Heart right ventricle (tissue), 16 donors: ENCODE measurements at places on chromosomes 16 and 17.

DNA sequence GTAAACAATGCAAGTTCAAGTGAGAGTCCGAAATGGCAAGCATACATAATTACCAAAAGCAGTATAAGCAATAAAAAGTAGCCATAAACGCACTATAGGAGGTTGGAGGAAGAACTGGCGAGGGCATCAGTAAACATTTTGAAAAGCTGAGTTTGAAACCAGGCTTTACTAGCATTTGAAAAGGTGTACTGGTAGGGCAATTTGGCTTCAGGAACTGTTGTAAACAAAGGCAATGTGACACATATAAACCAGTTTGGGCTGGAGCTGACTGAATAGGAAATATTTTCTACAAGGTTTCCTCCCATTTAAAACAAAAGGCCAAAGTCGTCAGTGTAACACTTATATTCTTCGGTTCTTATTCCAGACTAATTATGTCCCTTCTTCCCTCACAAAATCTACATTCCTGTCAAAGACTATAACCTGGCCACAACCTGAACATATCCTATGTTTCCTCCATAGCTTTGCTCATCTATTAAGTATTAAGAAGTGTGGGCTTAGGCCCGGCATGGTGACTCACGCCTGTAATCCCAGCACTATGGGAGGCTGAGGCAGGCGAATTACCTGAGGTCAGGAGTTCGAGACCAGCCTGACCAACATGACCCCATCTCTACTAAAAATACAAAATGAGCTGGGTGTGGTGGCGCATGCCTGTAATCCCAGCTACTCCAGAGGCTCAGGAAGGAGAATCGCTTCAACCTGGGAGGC is 7.8 kb downstream of the CBX1 start:
- no peak overlapping the region for H3K4me3 ChIP-seq
- H3K27ac ChIP-seq = no peak overlapping the region
- DNase-seq = no peak
- H3K36me3 ChIP-seq = no peaks in the 10 kb centered on the region
- H3K27me3 ChIP-seq = no peaks in the 10 kb centered on the region

GRCh38 chr16:58261263-58261662 is 33.6 kb downstream of the PRSS54 start:
- no peak for DNase-seq
- no peaks in the 10 kb centered on the region for H3K36me3 ChIP-seq

DNA sequence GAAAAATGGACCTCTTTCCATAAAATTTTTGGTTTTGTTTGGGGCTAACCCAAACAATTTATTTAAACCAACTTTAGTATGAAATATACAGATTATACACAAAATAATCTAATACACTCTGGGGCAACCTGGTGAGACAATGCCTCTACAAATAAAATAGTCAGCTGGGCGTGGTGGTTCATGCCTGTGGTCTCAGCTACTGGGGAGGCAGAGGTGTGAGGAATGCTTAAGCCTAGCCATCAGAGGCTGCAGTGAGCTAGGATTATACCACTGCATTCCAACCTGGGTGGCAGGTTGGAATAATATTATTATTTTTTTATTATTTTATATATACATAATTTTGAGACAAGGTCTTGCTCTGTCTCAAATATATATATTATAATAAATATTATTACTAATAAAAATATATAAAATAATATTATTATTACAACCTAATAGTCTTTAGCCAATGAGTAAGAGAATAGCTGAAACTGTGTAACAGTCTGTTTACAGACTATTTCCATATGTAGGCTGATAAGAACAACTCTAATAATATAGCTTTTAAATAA is 50.5 kb downstream of the GLG1 start:
- H3K27ac ChIP-seq = no peak overlapping the region
- no peak for DNase-seq
- H3K4me3 ChIP-seq = no peak overlapping the region
- no peaks in the 10 kb centered on the region for H3K27me3 ChIP-seq
- H3K4me1 ChIP-seq = peaks cover 7% of the 10 kb centered on the region

- H3K4me3 ChIP-seq = no peak overlapping the region
- H3K4me1 ChIP-seq = no peaks in the 10 kb centered on the region
- H3K27ac ChIP-seq = no peak overlapping the region
- no peaks in the 10 kb centered on the region for H3K36me3 ChIP-seq
- H3K27me3 ChIP-seq = peaks cover 18% of the 10 kb centered on the region
- DNase-seq = no peak
Measured at GRCh38 chr16:27822996-27823395, 240.5 kb downstream of the GSG1L start.

- no peaks in the 10 kb centered on the region for H3K27me3 ChIP-seq
- H3K36me3 ChIP-seq = no peaks in the 10 kb centered on the region
- H3K4me3 ChIP-seq = no peak overlapping the region
- no peak overlapping the region for H3K27ac ChIP-seq
- no peaks in the 10 kb centered on the region for H3K4me1 ChIP-seq
Measured at GRCh38 chr16:63239065-63239570, 1202.9 kb upstream of the CDH8 start.

- no peaks in the 10 kb centered on the region for H3K27me3 ChIP-seq
- no peak for DNase-seq
- peaks cover 55% of the 10 kb centered on the region for H3K4me1 ChIP-seq
Measured at GRCh38 chr16:17367923-17368322, 102.8 kb downstream of the XYLT1 start.

DNA sequence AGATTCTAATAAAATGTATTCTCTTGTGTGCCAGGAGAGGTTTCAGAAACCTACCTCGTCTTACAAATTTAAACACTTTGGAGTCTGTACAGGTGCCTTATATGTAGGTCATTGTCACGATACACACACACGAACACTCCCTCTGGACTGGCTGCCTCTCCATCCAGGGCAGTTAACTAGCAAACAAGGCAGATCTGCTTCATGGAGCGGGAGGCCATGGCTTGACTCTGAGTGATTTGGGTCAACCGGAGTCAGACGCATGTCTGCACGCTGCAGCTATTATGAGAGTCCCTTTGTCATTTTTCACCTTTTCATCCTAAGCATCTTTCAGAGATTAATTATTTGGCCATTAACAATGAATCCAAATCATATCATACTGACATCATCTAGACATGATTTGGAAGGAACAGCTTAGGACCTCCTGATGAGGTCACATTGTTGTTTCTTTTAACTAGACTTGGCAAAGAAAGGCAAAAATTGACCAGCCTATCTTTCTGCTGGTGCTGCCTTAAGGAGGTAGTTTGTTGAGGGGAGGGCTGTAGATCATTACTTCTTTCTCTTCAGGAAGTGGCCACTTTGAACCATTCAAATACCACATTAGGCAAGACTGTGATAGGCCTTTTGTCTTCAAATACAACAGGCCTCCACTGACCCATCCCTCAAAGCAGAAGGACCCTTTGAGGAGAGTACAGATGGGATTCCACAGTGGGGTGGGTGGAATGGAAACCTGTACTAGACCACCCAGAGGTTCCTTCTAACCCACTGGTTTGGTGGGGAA is 58.9 kb downstream of the HLF start:
- no peak overlapping the region for H3K27ac ChIP-seq
- H3K4me3 ChIP-seq = no peak overlapping the region
- peaks cover 5% of the 10 kb centered on the region for H3K4me1 ChIP-seq
- no peaks in the 10 kb centered on the region for H3K27me3 ChIP-seq
- no peak for DNase-seq
- H3K36me3 ChIP-seq = no peaks in the 10 kb centered on the region

- no peak for DNase-seq
- no peak overlapping the region for H3K4me3 ChIP-seq
- no peaks in the 10 kb centered on the region for H3K27me3 ChIP-seq
- H3K27ac ChIP-seq = no peak overlapping the region
- peaks cover 23% of the 10 kb centered on the region for H3K4me1 ChIP-seq
- no peaks in the 10 kb centered on the region for H3K36me3 ChIP-seq
Measured at GRCh38 chr17:75075597-75076336, 12.0 kb upstream of the SLC16A5 start.

GRCh38 chr17:82440991-82441627 is 9.4 kb downstream of the CYBC1 start:
- H3K4me1 ChIP-seq = no peaks in the 10 kb centered on the region
- DNase-seq = peak; percentile 37
- peak overlapping the region; percentile 16 for H3K4me3 ChIP-seq
- H3K36me3 ChIP-seq = no peaks in the 10 kb centered on the region
- no peaks in the 10 kb centered on the region for H3K27me3 ChIP-seq

DNA sequence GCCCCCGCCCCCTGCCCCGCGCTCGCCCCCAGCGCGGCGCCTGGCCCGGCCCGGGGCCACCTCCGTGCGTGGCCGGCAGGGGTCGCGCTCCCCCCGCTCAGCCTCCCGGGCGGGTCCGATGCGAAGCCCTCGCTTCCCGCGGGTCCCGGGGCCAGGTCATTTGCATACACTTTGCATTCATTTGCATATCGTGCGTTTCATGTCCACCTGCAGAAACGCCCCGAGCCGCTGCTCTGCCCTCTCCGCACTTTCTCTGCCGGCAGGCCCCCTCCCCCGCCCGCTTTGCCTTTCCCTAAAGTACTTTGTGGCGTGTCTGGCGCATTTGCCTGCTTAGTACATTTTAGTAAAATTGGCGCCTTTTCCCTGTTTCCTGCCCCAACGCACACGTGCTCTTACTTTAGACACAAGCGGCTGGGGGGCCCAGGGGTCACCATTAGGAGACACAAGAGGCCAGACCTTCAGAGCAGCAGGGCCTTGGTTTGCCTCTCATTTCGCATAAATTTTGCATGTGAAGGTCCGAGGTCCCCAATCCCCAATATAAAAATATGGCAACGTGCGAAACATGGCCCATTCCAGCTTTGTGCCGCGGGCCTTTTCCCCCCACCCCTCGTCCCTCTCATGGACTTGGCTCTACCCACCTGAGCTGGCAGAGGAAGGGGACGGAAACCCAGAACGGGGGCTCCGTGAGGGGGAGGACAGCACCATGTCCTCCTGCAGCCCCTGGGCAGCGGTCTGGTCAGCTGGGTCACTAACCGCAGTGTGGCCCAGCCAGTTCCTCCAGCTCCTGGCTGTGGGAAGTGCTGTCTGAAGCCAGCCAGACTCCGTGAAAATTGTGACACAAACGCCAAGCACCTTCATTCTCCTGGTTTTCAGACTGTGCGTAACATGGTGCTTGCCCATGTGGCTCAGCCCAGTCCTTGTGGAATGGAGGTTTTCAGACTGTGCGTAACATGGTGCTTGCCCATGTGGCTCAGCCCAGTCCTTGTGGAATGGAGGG is 34.8 kb downstream of the CBFA2T3 start:
- peaks cover 40% of the 10 kb centered on the region for H3K4me1 ChIP-seq
- DNase-seq = peak; percentile 68
- H3K4me3 ChIP-seq = peak overlapping the region; percentile 76
- no peaks in the 10 kb centered on the region for H3K27me3 ChIP-seq
- no peak overlapping the region for H3K27ac ChIP-seq

DNA sequence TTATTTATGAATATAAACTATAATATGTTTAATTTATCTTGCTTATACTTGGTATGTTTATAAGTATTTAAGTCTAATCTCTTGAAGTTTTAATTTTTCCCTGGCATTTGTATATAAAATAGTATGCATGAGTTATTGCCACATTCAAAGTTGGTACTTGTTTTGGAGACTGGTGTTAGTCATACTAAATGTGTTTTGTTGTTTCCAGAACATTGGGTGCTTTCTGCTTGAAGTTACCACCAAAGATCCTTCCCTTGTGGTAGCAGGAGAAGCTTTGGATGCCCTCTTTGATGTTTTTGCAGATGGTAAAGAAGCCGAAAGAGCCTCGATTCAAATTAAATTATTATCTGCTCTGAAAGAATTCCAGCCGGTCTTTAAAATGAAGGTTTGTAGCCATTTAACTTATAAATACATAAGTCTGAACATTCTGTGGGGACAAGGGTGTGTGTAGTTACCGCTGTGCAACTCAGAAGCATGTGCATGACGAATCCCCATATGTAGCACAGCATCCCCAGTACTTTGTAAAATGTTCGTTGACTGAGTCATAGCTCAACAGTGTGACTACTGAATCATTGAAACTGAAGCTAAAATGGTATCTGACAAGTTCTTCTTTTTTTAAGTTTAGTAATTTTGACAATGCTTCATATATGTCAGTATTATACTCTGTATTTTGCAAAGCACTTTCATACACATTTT is 36.4 kb downstream of the HEATR3 start:
- H3K36me3 ChIP-seq = peaks cover 86% of the 10 kb centered on the region
- H3K4me1 ChIP-seq = no peaks in the 10 kb centered on the region
- no peak for DNase-seq
- no peak overlapping the region for H3K4me3 ChIP-seq

- H3K27ac ChIP-seq = no peak overlapping the region
- H3K4me1 ChIP-seq = no peaks in the 10 kb centered on the region
- peaks cover 100% of the 10 kb centered on the region for H3K36me3 ChIP-seq
- H3K27me3 ChIP-seq = no peaks in the 10 kb centered on the region
- no peak overlapping the region for H3K4me3 ChIP-seq
Measured at GRCh38 chr17:80380068-80380467, 34.9 kb upstream of the ENDOV start.

- H3K36me3 ChIP-seq = peaks cover 33% of the 10 kb centered on the region
- no peaks in the 10 kb centered on the region for H3K27me3 ChIP-seq
- peaks cover 18% of the 10 kb centered on the region for H3K4me1 ChIP-seq
- H3K4me3 ChIP-seq = no peak overlapping the region
- H3K27ac ChIP-seq = no peak overlapping the region
- no peak for DNase-seq
Measured at GRCh38 chr17:78408476-78409050, 30.1 kb downstream of the PGS1 start.

- H3K4me3 ChIP-seq = no peak overlapping the region
- H3K27me3 ChIP-seq = no peaks in the 10 kb centered on the region
- no peak overlapping the region for H3K27ac ChIP-seq
- peaks cover 56% of the 10 kb centered on the region for H3K4me1 ChIP-seq
Measured at GRCh38 chr16:75234856-75235696, 16.3 kb downstream of the CTRB1 start.

DNA sequence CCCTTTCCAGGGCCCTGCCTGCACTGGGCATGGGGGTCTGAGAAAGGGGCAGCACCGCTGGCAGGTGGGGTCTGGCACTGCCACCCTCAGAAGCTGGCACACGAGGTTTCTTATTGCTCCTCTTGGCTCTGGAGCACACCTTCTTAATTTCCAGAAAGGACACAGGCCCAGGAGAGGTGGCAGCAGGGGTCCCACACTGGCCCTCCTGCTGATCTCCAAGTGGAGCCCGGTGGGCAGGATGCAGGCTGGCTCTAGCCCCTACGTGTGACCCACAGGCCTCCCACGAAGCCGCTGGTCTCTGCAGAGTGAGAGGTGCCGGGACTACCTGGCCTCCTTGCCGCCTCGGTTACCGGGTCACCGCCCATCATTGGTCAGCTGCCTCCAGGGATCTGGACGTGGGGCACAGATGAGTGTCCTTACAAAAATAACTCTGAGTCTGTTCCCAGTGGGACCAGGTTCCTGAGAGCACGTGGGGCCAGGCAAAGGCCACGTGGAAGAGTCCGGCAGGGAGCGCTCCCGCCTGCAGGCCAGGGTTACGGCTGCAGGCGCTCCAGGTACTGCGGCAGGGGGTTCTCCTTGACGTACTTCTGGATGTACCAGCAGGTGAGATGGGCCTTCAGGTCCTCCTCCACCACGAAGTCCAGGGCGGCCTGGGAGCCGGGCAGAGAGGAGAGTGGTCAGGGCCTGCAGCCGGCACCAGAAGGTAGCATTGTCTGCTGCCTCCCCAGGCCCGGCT is 10.3 kb downstream of the NATD1 start:
- H3K4me3 ChIP-seq = no peak overlapping the region
- peak; percentile 58 for DNase-seq
- no peaks in the 10 kb centered on the region for H3K27me3 ChIP-seq
- H3K36me3 ChIP-seq = no peaks in the 10 kb centered on the region
